ENCODE measurements at places on chromosomes 7 and 10. TPM values are rescaled to one million over a fixed set of nuclear protein-coding genes. Genes with fewer than 3 reads are reported as not detected.

The SPDYE2 gene
- total RNA-seq, result not detected

The RGR gene
- 0.31 TPM for total RNA-seq

The PSAP gene
- total RNA-seq, result 426 TPM

The AMZ1 gene
- 2.5 TPM for total RNA-seq

The GIMAP6 gene
- total RNA-seq, result 2.8 TPM

The FRAT1 gene
- total RNA-seq, result 4.7 TPM

The GDF10 gene
- total RNA-seq, result 6.3 TPM

The EBLN1 gene
- not detected for total RNA-seq

The GRID2IP gene
- 1.3 TPM for total RNA-seq

The PRSS37 gene
- not detected for total RNA-seq

The ZNF716 gene
- total RNA-seq, result not detected

The HTR5A gene
- 0.94 TPM for total RNA-seq

The PNLIPRP3 gene
- total RNA-seq, result not detected

The NUTM2E gene
- total RNA-seq, result 0.31 TPM

The SLC35B4 gene
- 35.4 TPM for total RNA-seq

The TFAM gene
- total RNA-seq, result 39.4 TPM

The NUDCD3 gene
- 119 TPM for total RNA-seq

The CPEB3 gene
- total RNA-seq, result 23.2 TPM

All from parietal lobe (tissue), 2 donors.